ENCODE measurements at places on chromosomes 5 and 9.

GRCh38 chr5:87400305-87400899 is 12.3 kb downstream of the CCNH start:
- DNase-seq: no peak

DNA sequence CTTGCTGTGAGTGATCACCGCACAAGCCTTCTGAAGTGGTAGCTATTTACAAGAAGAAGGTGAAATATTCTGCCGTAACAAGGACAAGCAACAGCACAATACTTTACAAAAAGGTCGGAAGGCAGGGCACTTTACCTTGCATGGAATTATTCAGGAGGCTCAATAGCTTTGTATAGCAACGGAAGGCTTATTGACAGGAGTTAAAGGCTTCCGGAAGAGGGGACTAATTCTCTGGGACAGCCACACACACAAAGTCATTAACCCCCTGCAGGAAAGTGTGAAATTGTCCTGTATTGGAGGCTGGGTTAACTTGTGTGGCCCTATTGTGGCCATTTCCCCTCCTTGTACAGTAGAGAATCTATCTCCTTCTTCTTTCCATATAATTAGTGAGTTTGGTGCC is 199.3 kb upstream of the SEMA6A start:
- no peak for DNase-seq

- DNase-seq: no peak
Observed at GRCh38 chr5:56269216-56269927, 36.2 kb upstream of the ANKRD55 start.

DNA sequence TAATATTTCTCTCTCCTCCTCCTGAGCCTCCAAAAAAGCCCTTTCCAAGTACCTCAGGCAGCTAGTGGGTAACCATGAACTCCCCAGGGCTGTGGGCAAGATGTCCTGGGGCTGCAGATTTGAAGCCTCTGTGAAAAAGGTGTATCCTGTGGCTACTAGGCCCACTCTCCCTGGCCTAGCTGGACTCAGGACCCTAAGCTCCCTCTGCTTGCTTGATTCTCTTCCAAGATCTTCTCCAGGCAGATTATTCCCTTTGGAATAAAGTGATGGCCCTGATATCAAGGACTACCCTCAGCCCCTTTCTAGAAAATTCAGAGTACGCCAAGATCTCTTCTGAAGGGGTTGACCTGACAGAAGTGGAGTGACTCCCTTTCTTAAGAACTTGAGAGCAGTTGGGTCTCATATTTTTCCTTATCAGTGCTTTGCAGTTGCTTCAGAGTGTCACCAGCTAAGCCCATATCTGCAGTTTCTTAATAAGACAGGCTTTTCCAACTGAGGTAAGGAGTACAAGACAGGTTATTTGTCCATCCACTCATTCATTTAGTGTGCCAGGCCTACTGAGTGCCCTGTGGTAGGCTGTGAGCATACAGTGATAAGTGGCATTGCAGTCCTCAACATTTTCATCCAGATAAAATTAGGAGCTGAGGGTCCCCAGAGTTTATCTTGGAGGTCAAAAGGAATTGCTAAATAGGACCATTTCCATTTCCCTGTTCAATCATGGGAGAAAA is 42.5 kb downstream of the CYSTM1 start:
- no peak for DNase-seq

GRCh38 chr9:17597977-17598376 is 19.1 kb downstream of the SH3GL2 start:
- DNase-seq: no peak

GRCh38 chr9:112170235-112170634 is 4.9 kb downstream of the SUSD1 start:
- no peak for DNase-seq

GRCh38 chr9:113630386-113631136 is 167.0 kb downstream of the RGS3 start:
- no peak for DNase-seq

- DNase-seq: no peak
Observed at GRCh38 chr5:72510610-72511181, 3.5 kb upstream of the ZNF366 start.

DNA sequence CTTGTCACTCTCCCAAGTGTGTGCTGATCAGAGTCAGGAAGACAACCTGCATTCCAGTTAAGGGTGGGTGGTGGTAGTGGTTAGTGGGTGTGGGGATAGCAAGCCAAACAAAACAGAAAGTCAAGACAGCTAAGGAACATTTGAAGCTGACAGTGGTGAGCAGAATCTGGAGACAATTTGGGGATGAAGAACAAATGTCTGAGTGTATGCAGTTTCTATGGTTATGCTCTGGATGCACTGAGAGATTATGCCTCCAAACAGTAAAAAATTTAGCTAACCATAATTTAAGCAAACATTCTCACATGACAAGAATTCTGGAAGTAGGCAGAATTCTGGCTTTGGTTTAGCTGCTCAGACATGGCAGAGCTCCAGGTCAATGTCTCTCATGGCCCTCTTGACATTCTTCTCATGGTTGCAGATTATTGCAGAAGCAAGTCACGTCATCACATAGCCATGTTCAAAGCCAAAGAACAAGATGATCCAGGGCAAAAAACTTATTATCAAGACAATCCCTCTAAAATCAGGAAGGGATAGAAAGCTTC is 148.7 kb downstream of the LURAP1L start:
- no peak for DNase-seq

DNA sequence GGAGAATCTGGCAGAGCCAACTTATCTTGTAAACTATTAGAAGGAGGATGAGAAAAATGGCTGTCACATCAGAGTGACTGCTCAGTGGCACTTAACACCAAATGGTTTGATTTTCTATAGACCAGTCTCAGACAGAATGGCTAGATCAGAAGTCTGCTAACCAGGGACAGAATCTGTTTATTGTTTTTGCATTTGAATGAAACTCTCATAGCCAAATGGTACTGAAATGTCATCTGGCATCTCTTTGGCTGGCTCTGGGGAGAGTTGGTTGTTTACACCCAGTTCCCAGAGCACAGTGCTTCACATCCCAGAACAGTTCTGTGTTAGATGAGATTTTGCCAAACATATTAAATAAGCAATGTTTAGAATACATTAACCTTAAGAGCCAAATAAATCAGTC is 106.6 kb upstream of the HMHB1 start:
- DNase-seq: no peak

- DNase-seq: no peak
Observed at GRCh38 chr5:54553659-54554207, 36.2 kb downstream of the SNX18 start.

DNA sequence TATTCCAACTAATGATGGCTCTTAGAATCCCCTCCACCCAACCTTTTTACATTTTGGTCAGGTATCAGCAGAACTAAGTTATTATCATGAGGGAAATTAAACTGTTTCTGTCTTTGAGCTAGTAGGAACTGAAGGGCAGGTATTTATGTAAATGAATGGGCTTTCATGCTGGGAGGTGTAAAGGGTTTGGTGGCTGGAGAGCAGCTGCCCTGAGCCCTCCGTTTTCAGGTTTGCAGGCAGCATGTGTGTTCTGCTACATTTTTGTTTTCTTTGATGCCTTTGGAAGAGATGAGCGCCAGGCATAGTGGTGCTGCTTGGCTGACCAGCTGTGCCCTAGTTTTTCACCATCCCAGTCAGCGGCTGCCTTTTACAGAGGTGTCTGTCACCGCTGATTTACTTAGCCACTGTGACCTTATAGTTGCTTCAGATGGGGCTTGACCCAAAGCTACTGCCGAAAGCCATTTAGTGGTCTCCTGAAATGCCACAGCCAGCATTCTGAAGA is 231.9 kb downstream of the MAST4 start:
- no peak for DNase-seq

GRCh38 chr9:89984214-89984613 is 379.4 kb downstream of the GADD45G start:
- no peak for DNase-seq

GRCh38 chr5:76971511-76971910 is 18.7 kb downstream of the CRHBP start:
- DNase-seq: no peak

GRCh38 chr5:39164529-39165402 is 54.6 kb downstream of the FYB1 start:
- DNase-seq: no peak

DNA sequence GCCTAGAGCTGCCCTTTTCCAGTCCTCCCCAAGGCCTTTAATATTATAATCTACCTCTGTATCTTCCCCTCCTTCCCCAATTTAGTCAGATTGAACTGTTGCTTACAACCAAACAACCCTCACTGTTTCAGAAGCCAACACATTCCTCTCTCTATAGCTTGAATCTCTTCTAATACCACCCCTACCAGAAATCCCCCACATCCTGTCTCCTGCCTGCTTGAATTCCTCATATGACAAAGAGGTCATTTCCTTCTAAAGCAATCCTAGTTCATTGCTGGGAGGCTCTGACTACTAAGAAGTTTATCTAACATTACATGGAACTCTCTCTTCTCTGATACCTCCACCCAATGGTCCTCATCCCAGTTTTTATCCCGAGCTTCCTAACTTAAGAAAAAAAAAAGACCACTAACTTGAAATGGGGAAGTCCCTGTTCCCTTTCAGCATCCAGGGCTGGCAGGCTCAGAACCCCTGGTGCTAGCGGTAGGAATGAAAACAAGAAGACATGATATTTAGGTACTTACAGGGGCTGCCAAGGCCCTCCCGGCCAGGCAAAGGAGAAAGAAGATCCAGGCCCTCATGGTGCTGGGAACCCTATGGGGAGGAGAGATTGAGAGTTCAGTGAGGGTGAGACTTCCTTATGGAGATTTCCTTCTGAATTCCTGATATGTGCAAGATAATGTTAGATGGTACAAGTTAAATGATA is 11.0 kb downstream of the SPARC start:
- DNase-seq: no peak

Data from T follicular helper cell (primary cell).